ENCODE measurements at places on chromosomes 3 and 15.
A peak's percentile ranks its signal among the peaks of the same experiment; 100 is the strongest.

GRCh38 chr15:62469874-62470688 lies 305.0 kb upstream of the C2CD4B start:
- no peak for DNase-seq

GRCh38 chr3:7385635-7386034 lies 524.7 kb downstream of the GRM7 start:
- DNase-seq = no peak

GRCh38 chr3:194561306-194561974 lies 71.8 kb downstream of the TMEM44 start:
- DNase-seq = no peak

DNA sequence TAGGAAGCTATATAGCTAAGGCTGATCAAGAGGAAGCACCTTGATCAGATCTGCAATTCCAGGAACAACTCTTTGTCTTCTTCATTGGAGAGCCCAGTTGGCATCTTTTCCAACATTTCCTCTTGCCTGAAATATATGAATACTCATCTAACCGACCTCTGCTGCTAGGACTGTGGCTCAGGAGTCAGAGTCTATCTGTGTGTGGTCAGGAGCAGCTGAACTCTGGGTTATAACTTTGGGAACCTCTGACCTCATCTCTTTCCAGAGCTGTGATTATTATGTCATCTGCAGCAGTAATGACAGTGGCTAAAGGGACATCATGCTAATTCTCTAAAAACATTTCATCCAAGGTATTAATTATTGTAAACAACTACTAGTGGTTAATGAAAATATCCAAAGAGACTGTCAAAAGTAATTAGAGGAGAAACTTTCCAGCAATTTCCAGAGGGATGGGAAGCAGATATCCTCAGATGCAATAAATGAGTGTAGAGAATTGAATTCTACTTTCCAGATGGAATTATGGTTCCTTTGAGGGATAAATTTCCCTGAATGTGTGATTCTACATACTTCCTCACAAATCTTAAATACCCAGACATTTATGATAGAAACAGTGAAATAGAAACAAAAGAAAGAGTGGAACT lies 11.5 kb upstream of the SPINK8 start:
- DNase-seq = no peak

DNA sequence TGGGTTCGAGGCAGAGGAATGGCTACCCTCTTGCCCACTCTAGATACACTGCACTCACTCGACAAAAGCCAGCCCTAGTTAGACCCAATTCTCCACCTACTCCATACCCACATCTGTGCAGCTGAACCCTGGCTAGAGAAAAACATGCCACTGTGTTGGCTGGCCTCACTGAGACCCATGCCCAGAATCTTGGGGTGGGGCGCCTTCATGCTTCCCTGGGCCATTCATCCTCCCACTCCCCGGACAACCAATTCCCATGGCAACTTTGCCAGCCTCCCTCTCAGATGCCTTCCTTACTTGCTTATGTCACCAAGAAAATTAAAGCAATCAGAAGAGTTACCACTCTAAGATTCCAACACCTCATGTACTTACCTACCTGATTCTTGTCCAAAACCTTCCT lies 9.2 kb upstream of the LIMD1 start:
- DNase-seq = no peak

DNA sequence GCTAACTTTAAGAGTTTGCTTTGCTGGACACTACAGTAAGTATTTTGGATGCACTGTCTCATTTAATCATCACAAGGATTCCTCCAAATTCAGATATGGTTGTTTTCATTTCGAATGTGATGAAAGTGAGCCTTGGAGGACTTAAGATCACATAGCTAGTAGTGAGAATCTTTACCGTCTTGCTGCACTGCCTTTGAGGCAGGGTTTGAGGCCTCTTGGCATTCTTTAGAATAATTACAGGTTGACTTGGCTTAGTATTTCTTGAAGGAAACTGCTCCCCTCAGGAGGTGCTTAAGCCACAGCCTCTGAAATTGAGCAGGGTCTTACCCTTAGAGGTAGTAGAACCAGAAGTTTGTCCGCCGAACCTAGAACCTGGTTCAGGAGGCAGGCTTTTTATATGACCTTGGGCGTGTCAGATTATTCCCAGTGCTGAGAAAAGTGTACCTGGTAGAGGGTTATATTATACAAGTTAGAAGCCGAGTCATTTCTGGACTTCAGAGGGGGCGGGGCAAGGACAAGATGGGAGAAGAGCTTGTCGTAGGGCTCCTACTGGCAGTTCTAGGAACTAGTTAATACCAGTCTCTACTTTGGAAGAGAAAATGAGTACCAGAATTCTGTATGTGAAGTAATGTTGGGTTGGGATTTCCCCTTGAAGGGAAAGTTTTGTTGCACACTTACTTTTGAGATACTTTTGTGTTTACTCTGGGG lies 1.1 kb downstream of the TFG start:
- peak; percentile 4 for DNase-seq

DNA sequence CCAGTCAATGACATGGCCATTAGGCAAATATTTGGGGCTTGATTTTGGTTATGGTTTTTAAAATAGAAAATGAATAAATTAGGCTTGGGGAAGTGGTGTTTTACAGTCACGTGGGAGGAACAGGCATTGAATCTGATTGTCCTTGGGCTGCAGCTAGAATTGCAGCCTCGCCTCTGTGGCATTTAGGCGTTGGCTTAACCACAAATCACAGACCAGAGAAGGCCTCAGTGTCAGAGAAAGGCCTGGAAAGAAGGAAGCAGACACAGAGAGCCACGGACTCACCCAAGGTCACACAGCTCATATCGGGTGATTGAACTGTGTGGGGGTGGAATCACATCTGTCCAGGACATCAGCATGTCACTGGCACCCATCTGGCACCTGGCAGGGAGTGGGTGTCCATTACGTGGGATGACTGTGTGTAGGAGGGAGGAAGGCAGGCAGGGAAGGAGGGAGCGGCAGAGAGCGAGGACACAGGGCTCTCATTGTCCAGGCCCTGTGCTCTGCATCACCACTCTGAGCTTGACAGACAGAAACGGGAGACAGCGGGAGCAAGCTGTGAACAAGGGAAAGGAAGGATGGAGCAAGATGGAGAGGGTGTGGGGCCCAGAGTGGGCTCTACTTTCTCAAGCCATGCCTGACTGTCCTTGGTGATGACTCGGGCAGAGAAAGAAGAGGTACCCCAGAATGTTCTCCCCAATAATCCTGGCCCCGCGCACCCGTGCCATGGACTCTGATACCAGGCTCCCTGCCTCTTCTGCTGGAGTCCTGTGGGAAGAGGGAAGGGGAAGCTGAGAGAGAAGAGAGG lies 186.4 kb downstream of the FAM43A start:
- DNase-seq = no peak

DNA sequence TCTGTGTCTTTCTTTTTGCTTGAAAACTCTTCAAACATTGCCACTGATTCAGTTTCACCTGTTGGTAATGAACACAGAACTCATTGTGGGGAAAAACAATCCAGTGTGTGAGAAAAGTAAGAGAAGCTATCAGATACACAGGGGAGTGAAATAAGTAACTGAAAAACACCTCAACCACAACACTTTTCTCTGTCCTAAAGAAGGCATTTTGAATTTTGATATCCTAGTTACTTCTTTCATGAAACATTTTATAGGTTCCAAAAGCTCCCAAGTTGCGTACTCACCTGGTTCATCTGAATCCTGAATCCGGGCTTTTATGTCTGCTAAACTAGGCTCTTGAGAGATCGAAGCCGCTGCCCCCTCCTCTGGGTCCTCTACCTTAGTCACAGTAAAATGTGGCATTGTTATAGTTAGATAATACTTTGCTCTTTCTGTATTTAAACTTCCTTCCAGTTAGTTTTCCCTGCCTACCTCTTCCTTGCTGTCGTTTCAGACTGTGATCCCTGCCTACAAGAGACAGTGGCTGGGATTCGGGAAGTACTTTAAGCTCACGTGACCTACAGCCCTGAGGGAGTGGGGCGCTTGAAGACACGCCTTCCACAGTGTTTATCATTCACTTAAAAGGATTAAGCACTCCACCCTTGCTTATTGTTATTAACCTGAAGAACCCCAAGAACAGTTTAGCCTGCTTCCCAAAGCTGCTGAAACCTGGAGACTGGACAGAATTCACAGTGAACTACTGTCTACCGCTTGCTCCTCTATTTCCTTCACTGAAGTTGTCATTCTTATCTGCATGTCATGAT lies 19.1 kb downstream of the SLC12A6 start:
- no peak for DNase-seq

GRCh38 chr3:185733980-185734724 lies 90.7 kb downstream of the IGF2BP2 start:
- DNase-seq = no peak

DNA sequence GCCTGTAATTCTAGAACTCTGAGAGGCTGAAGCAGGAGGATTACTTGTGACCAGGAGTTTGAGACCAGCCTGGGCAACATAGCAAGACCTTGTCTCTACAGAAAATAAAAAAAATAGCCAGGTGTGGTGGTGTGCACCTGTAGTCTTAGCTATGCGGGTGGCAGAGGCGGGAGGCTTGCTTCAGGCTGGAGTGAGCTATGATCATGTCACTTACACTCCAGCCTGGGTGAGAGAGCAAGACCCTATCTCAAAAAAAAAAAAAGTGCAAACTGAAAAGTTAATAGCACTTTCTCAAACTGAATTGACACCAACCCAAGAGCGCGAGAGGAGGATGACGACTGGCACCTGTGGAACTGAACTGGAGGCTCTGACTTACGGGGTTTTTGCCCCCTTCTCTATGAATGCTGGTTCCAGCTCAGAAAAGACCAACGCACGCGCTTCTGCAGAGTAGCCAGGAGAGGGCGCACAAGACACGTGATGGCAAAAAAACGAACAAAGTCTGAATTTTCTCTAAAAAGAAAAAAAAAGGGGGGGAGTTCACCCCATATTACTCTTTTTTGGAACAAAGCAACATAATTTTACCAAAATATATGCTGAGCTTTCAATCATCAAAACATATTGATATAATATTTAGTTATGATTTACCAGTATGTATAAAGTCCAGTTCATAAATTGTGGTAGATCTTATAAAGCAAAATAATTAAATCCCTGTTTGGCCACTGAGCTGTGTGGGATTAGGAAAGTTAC lies 23.7 kb downstream of the CFAP92 start:
- DNase-seq = peak; percentile 44

DNA sequence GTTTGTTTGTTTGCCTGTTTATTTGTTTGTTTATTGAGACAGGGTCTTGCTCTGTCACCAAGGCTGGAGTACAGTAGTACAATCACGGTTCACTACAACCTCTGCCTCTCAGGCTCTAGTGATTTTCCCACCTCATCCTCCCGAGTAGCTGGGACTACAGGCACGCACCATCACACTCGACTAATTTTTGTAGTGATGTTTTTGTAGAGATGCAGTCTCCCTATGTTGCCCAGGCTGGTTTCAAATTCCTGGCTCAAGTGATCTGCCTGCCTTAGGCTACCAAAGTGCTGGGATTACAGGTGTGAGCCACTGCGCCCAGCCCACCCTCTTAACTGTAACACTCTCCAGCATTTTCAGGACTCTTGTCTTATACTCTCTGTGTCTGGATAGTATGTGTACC lies 26.7 kb downstream of the PLD1 start:
- DNase-seq = no peak

- DNase-seq = no peak
Observed at GRCh38 chr3:193730511-193730910, 137.5 kb downstream of the OPA1 start.

DNA sequence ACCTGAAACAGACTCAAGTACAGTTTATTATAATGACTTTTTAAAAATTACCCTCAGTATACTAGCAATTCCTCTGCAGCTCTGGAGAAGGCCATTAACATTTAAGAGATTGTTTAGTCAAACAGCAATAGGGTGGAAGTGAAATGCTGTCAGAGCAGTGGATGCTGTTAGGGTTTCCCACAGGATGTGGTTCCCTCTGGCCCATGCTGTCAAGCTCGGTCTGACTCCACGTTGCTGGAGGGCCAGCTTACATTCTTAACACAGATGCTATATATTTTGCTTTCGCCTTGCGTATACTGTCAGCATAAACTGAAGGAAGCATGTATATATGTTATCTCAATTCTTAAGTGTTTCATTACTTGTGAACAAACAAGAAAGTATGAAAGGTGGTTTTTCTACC lies 231.1 kb upstream of the COL8A1 start:
- no peak for DNase-seq

- DNase-seq = no peak
Observed at GRCh38 chr3:46138581-46138980, 69.5 kb downstream of the CCR1 start.

GRCh38 chr3:9135930-9136525 lies 113.4 kb downstream of the SRGAP3 start:
- no peak for DNase-seq

GRCh38 chr3:17213102-17213501 lies 328.3 kb downstream of the PLCL2 start:
- no peak for DNase-seq

GRCh38 chr15:97623091-97623661 lies 337.3 kb upstream of the ARRDC4 start:
- no peak for DNase-seq

GRCh38 chr3:43018246-43018645 lies 39.1 kb downstream of the GASK1A start:
- DNase-seq = no peak

- DNase-seq = no peak
Observed at GRCh38 chr3:4309491-4310128, 6.4 kb downstream of the SETMAR start.

- DNase-seq = no peak
Observed at GRCh38 chr15:96598514-96598913, 268.0 kb downstream of the NR2F2 start.

GRCh38 chr3:48696601-48697000 lies 10.9 kb upstream of the NCKIPSD start:
- DNase-seq = no peak

- DNase-seq = no peak
Observed at GRCh38 chr3:68866157-68866556, 66.2 kb downstream of the TAFA4 start.

DNA sequence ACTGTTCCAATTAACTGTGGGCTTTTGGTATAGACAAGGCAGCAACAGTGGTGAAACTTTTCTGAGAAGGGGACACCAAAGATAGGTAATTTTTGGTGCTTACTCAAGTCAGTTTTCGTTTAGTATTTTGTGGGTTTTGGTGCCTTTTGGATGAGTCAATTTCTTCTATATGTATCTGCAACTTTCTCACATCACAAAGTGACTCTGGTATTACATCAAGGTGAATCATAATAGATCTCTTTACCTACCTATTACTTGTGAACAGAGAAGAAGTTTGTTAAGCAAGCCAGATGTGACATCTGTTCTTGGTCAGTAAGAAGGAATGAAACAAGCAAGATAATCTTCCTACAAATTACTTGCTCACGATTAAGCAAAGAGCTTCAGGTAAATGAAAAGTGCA lies 732.4 kb upstream of the DPPA4 start:
- DNase-seq = no peak

DNA sequence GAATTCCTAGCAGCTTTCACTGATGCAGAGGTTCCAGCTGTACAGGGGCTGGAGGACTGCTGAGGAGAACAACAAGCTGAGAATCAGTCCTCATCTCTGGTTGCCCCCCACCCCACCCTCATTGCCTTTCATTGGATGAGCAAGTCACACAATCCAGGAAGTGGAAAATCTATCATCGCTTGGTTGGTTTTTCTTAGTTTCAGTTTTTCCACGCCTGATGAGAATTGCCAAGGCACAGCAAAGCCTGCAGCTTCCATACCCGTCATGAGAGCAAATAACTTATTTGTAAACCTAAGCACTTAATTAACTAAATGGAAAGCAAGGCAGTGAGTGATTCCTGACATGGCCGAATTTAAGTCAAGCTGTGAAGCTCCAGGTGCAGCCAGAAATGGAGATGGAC lies 21.4 kb upstream of the LIPC start:
- DNase-seq = peak; percentile 16

GRCh38 chr3:31240013-31240412 lies 292.7 kb upstream of the STT3B start:
- no peak for DNase-seq

GRCh38 chr3:128128251-128128650 lies 4.6 kb upstream of the RUVBL1 start:
- DNase-seq = no peak

Data from stimulated activated CD8-positive, alpha-beta memory T cell treated with anti-CD3 and anti-CD28 coated beads, Interleukin-12 subunit alpha, Interleukin-12 subunit beta, amount 100 ng/mL, for 1 hour (primary cell).